ENCODE measurements at places on chromosomes 1 and 21. TPM values are rescaled to one million over a fixed set of nuclear protein-coding genes. Genes with fewer than 3 reads are reported as not detected.
A peak's percentile ranks its signal among the peaks of the same experiment; 100 is the strongest.

AGT gene
- total RNA-seq: not detected

- no peak for DNase-seq
Observed at GRCh38 chr1:221765527-221765926, 23.6 kb upstream of the DUSP10 start.

DNA sequence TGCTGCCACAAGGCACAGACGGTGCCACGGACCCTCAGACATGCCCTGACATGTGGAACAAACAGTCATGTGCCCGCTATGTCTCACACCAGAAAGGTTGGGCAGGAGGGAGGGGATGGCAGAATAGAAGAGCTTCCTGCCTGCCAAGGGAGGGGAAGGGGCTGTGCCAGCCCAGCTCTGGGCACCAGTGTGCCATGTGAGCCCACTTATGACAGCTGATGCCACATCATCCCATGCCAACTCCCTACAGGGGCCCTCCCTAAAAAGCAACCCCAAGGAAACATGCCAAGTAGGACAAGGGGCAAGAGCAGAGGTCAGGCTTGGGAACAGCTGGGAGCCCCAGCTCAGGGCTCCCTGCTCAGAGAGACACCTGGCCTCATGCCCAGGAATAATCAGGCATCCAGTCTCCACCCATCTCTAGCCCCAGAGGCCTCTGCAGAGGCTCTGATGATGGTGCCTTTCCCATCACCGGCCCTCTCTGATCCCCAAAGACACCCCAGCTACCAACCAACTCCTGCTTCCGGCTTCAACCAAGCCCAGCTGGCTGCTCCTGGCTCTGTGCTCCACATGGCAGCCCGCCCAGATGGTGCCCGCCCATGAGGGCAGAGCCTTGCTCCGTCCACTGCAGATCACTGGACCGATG, 10.3 kb downstream of the ADGRB2 start:
- peak; percentile 54 for DNase-seq

GRCh38 chr1:243428617-243429342, 172.9 kb downstream of the SDCCAG8 start:
- no peak for DNase-seq

Data from Daoy (cell line).